Left kidney (tissue), 8 donors: ENCODE measurements at places on chromosomes 6 and 20. TPM values are rescaled to one million over a fixed set of nuclear protein-coding genes. Genes with fewer than 3 reads are reported as not detected.

The APOBEC2 gene
- 0.37 TPM for polyA plus RNA-seq

The GSTA1 gene
- polyA plus RNA-seq = 0.85 TPM

The SLC44A4 gene
- polyA plus RNA-seq = 52.6 TPM

- no peak for DNase-seq
Measured at GRCh38 chr6:167751579-167752115, 75.1 kb upstream of the AFDN start.

The MAPK13 gene
- polyA plus RNA-seq = 23.2 TPM

The SMPD2 gene
- 12.9 TPM for polyA plus RNA-seq

DNA sequence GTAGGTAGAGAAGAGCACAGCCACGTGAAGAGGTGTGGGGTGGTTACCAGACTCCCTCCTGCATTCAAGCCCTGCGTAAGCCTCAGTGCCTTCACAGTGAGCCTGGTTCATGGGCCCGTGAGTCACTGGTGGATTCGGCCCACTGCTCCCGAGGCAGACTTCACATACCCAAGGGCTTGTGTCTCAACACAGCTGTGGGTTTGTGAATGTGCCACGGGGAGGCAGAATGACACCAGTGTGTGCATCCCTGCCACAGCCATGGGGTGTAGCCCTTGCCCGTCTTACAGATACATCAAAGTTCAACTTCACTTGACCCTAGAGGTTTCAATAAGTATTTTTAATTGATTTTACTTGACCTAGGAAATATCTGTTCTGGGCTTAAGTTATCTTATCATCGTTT is 108.5 kb downstream of the MAP3K4 start:
- DNase-seq = no peak

DNA sequence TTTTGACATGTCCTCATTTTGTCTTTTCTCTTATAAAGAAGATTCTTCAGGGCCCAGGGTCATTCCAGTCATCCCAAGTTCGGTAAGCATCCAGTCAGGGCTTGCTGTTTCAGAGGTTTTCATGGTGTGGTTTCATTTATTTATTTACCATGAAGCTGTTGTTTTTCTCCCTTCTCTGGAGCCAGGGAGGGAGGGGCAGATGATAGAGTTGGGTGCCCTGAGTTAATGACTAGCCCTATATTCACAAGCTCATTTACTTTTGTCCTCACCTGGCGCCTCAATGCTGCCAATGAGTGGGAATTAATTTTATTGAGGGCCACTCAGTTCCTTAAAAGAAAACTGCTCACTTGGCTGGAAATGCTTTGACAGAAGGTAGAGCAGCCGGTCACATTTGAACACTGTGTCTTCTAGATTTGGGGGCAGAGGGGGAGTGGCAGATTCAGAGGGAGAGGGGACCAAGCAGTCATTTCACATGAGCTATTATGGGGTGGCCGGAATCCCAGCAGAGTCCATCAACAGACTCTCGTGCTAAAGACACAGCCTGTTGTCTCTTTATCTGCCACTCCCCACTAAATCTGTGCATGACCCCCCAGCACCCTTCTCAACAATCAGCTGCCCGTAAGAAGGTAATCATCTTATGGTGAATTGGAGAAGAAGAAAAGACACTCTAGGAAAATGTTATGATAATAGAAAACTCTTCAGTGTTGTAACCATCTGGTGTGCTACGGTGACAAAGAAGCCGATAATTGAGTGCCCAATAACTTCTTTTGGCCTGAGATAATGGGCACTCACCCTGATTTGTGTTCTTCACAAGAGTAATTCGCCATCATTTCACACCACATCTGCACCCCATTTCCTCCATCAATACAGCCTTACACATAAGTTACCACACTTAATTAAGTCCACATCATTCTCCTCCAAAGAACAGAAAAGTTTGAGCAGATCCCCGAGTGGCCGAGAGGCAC is 573.5 kb upstream of the JAG1 start:
- no peak for DNase-seq

The ZBTB12 gene
- 23.1 TPM for polyA plus RNA-seq
